ENCODE measurements at places on chromosomes 2 and 18.

- peak; percentile 57 for DNase-seq
Measured at GRCh38 chr2:119756837-119757236, 2.9 kb upstream of the PTPN4 start.

DNA sequence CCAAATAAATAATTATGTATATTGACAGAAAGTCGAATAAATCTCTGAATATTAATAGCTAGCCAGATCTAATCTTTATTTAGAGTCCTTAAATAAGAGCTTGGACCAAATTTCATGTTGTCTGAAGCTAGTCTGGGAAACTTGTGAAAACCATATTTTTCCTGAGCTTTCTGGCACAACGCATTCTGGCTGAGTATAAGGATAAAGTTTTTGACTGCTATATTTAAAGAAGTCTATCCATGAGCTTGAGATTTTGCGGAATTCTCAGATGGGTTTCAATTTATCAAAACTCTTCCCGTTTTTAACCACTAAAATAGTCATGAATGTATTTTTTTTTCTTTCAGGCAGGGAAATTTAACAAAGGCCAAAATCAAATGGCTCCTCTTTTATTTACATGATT is 23.8 kb downstream of the FAP start:
- DNase-seq = no peak

DNA sequence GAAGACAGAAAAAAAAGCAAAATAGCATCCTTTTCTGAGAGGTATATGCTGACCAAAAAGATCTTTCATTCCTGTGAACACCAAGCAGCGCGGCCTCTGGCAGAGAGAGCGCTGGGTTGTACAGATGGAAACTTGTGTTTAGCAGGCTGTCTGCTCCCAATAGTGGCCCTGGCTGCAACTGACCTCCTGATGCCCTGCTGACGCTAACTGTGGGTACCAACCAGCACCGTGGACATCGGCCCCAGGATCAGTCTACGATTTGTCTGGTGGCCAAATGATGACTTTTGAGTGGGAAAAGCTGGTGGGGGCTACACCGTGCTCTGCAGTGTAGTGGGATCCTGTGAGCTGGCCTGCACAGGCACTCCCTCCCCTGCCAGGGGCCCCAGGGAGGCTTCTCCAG is 15.7 kb downstream of the COA5 start:
- DNase-seq = no peak

GRCh38 chr2:42063431-42064171 is 15.8 kb downstream of the PKDCC start:
- peak; percentile 91 for DNase-seq

Data from fibroblast of upper back skin (primary cell).